ENCODE measurements at places on chromosomes 1 and 21. TPM values are rescaled to one million over a fixed set of nuclear protein-coding genes. Genes with fewer than 3 reads are reported as not detected.
A peak's percentile ranks its signal among the peaks of the same experiment; 100 is the strongest.

DNA sequence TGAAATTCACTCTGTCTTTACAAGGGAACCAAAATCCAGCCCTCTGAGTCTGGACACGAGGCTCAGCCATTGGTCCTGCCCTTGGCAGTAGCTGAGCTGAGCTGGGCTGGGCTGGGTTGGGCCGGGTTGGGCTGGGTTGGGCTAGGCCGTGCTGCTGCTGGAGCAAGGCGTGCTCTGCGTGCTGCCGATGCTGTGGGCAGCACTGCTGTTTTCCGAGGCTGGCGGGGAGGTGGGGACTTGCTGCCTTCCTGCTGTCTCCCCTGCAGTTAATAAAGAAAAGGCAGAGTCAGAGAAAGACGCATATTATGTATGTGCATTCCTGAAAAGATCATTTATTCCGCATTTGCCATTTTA lies 182.9 kb downstream of the CDC7 start:
- DNase-seq: no peak

- peak; percentile 73 for DNase-seq
Observed at GRCh38 chr1:209302779-209303568, 280.5 kb upstream of the CAMK1G start.

- no peak for DNase-seq
Observed at GRCh38 chr1:35460796-35461195, 96.4 kb downstream of the KIAA0319L start.

- no peak for DNase-seq
Observed at GRCh38 chr1:117970252-117970651, 40.7 kb downstream of the WDR3 start.

DNA sequence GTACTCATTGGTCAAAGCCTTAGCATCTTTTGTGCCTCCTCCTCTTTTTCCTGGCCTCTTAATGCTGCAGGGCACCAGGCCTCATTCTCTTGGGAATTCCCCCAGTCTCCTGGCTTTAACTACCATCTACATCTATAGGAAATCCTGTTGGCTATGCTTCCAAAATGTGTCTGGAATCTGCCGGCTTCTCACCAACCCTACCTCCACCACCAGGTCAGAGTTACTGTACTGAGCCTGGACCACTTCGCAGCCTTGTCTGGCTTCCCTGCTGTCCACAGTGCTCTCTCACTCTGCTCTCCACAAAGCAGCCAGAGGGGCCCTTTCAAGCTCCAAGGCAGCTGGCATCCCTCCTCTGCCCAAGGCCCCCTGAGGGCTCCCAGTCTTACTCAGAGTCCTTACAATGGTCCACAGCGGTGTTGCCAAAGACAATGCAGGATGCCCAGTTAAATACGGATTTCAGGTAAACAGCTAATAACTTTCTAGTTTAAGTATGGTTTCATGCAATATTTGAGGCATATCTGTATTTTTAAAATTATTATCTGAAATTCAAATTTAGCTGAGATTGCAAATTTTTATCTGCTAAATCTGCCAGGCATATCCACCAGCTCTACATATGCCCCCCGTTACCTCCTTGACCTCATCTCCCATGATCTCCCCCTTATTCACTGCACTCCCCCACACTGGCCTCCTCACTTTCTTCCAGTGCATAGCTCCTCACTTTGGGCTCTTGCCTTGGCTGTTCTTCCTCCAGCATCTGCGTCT lies 34.5 kb upstream of the FAM163A start:
- DNase-seq: no peak

GRCh38 chr1:196002906-196003305 lies 605.3 kb downstream of the KCNT2 start:
- no peak for DNase-seq

The LHX8 gene
- not detected for polyA plus RNA-seq

The IL20 gene
- polyA plus RNA-seq: not detected

The RNF186 gene
- not detected for polyA plus RNA-seq

The EXO1 gene
- 7.0 TPM for polyA plus RNA-seq

Data from hindlimb muscle (tissue), 1 donor.